T-helper 9 cell (primary cell): ENCODE measurements at places on chromosomes 2 and 18.

DNA sequence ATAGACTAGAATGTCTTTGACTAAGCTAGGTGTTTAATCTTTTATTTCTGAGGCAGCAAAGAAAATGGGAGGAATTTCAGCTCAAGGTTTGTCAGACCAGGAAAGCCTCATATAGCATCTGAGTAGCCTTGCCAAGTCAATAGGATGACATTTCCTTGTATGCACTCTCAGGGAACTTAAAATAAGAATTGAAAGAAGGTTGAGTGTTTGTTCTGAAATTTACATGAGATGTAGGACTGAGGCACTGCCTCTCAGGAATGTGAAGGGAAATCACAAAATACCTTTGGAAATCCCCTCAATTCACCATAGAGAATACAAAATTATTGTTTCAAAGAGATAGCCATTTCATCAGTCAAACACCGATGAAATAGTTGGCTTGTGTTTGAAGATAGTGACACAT lies 392.0 kb upstream of the NRP2 start:
- DNase-seq = no peak

GRCh38 chr2:221360312-221360711 lies 211.8 kb downstream of the EPHA4 start:
- DNase-seq = no peak

GRCh38 chr2:18650221-18650620 lies 60.9 kb upstream of the NT5C1B start:
- no peak for DNase-seq

- DNase-seq = no peak
These were observed 137.9 kb upstream of the VRK2 start for GRCh38 chr2:57908736-57909161.

DNA sequence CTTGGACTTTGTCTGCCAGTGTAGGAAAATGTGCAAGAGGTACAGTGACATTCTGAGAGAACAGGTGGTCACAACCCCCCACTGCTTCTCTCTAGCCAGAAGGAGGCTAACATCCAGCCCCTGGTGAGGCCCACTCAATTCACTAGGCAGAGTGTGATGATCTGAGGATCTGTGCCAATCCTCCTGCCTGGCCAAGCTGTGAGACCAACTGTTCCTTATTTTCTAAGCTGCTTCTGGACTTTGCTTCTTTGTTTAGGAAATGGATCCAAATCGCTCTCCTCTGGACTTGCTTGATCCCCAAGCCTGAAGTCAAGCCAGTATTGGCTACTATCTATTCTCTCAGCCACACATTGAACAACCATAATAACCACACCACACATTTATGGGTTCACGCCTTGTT lies 202.8 kb downstream of the PIK3C3 start:
- DNase-seq = no peak

- DNase-seq = no peak
These were observed 10.9 kb upstream of the NFATC1 start for GRCh38 chr18:79384834-79385233.

DNA sequence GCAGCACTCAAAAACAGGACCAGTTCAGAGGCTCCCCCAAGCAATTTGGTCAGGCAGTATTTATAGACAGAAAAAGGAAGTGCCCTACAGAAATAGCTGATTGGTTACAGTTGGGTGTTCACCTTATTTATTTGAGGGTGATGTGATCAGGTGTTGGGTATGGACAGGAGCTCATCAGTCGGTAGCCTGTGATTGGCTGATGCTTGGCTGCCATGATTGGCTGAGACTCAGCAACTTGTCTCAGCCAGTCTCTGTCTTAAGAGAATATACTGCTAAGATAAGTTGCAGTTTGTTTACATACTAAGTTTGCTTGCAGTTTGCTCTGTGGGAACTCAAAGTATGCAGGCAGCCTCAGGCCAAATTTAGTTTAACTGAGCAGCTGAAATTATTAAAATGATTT lies 9.4 kb downstream of the ABCG8 start:
- DNase-seq = no peak

- DNase-seq = no peak
These were observed 103.4 kb downstream of the ALMS1 start for GRCh38 chr2:73489053-73489452.

DNA sequence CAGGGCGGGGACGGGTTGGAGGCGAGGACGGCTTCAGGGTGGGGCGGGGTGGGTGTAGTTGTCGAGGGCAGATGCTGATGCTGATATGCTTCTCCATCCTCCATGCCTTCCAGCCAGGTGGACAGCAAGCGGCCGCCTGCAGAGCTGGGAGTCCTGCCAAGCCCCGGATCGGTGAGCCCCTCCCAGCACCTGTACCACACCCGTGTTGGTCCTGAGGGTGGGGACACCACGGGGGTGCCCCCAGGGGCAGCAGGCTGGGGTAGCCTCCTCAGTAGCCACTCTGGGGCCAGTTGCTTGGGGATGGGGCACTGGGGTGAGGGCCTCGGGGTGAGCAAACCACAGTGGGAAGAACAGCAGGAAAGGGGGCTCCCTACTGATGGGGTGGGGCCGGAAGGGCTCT lies 2.6 kb downstream of the ANO7 start:
- DNase-seq = no peak

DNA sequence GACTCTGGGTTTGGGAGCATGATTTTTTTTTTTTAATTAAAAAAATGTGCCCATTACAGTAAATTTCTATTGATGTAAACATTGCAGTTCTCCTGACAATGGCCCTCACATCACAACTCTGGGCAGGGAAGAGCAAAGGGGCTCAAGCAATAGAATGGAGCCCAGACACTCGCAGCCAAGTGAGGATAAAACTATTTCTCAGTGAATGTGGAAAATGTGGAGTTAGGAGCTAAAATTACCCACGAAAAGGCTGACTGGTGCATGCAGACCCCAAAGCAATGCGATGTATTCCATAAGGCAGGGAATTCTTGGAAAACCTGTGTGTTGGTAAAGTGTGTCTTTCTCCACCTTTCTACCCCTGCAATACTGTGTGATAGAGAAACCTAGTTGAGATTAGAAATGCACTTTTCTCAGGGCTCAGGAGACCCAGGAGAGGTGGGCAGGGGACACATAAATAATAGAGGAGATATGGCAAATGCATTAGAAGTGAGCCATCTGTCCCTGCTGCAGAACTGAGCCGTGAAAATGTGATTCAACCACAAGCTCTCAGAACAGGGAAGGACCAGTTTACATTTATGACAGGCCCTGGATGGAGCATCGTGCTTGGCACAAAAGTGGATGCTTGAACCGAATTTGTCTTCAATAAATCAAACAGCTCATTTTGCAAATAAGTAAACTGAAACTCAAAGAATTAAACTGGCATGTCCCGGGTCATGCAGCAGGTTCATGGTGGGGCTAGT lies 100.1 kb downstream of the MYCN start:
- no peak for DNase-seq

DNA sequence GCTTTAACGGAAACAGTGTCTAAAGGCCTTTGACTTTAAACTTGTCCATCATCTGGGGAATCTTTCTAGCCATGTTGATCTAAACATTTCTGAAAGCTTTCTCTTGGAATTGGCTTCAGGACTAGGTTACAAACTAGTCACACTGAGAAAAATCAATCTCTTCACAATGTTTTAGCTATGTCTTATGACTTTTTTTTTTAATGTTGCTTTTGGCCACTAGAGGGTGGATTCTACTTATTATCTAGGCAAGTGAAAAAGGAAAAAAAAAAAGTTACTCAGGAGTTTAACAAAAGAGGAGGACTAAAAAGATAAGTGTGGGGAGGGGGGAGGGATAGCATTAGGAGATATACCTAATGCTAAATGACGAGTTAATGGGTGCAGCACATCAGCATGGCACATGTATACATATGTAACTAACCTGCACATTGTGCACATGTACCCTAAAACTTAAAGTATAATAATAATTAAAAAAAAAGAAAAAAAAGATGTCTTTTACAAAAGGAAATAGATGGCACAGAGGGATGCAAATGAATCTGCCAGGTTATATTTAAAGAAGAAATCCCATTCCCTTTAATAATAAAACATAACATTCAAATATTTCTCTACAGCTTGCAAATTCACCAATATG lies 160.4 kb upstream of the PID1 start:
- DNase-seq = no peak
